SK-N-SH treated with all-trans-retinoic acid at 6 μM for 48 hours (cell line): ENCODE measurements at places on chromosomes 2 and 18.

DNA sequence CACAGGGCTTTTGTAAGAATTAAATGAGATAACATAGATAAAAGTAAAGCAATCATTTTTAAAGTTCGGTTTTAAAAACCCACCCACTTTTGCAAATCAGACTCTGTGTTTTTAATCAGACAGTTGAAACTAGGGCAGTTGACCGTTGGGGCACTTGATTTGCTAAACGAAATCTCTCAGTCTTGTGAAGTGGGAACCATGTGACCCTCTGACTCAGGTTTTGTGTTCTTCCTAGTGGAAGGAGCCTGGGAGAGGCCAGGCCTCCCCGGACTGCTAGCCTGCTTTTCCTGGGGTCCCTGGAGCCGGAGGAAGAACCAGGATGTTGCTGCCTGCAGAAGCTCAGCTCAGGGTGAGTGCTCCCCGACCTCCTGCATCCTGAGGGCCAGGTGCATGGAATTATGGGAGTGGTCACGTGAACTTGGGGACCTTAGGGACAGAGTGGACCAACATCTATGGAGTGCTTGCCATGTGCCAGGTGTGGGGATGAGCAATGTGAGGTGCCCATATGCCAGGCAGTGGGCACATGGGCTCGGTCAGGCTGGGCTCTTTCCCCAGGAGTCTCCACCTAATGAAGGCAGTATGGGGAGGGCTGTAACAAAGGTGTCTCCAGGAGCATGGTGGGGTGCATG is 3.9 kb downstream of the C2orf72 start:
- no peak for ATAC-seq

GRCh38 chr2:3517948-3518495 is 1.3 kb downstream of the ADI1 start:
- no peak for ATAC-seq

- ATAC-seq, result no peak
Measured at GRCh38 chr18:78514910-78515670, 464.5 kb upstream of the SALL3 start.

DNA sequence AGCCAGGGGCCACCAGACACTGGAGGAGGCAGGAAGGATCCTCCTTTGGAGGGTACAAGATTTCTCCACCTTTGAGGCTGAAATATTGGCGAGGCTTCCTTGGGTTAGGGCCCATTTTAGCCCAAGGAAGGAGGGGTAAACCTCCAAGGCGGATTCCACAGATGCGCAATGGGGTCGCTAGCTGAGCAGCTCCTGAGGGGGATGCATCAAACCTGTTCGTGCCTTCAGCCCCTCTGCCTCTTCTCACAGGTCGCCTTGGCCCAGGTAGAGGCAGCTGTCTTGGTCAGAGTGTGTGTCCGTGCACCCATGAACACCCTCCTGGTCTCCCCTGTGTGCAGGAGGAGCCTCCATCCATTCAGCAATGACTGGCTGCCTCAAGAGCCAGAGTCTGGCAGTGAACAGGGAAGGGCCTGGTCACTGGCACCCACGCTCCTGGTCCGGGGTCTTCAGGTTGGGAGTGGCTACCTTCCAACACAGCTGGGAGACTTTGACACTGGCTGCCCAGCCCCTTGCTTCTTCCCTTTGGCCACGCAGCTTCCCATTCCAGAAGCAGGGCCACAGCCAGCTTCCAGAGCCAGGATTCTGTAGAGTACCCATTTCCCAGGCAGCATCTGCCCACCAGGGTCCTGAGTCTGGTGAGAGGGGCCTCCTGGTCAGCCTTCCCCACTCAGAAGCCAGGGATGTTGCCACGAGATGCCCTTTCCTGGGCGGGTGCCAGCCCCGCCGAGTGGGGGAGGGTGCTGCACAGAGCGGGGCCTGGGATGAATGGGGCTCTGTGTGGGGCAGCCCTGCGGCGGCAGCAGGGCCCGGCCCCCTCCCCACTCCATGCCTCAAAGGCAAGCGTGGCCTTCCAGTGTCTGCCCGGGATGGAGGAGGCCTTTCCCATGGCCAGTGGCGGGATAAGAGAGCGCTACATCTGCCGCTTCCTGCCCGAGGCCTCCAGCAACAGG is 95.8 kb upstream of the GPC1 start:
- no peak for ATAC-seq

DNA sequence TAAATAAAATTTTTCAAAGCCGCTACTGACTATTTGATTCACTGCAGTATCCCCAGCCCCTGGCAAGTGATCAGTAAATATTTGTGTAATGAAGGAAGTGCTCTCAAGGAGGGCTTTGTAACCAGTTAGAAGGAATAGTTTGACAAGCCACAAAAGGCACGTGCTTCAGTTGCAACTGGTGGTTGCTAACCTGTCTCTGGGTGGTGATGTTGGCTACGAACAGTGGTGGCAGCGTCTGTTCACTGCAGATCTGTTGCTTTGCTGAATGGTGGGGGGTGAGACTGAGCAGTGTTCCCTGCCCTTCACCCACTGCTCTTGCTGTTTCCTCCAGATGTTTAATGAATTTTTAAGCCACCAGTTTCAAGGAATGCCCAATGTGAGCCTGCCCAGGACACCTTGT is 73.9 kb upstream of the SIX2 start:
- ATAC-seq, result peak; percentile 41

GRCh38 chr2:186426153-186427016 is 59.7 kb upstream of the ZC3H15 start:
- no peak for ATAC-seq
